AG09319 (cell line): ENCODE measurements at places on chromosomes 5 and 9.

GRCh38 chr5:169339869-169340268 lies 38.9 kb upstream of the SLIT3 start:
- DNase-seq, result no peak

DNA sequence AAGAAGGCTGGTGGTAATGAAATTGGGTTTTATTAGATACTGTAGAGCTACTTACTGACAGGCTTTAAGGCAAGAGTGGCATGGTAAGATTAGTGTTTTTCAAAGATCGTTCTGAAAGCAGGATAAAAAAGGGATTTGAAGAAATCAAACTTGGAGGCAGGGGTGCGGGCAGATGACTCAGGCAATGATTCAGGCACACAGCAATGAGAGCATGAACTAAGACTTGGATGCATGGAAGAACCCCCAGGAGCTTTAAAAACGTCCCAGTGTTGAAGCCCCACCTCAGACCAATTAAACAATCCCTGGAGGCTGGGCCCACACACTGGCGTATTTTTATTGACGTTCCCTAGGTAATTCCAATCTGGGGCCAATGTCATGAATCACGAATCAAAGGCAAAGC lies 102.5 kb downstream of the SREK1 start:
- DNase-seq, result no peak

DNA sequence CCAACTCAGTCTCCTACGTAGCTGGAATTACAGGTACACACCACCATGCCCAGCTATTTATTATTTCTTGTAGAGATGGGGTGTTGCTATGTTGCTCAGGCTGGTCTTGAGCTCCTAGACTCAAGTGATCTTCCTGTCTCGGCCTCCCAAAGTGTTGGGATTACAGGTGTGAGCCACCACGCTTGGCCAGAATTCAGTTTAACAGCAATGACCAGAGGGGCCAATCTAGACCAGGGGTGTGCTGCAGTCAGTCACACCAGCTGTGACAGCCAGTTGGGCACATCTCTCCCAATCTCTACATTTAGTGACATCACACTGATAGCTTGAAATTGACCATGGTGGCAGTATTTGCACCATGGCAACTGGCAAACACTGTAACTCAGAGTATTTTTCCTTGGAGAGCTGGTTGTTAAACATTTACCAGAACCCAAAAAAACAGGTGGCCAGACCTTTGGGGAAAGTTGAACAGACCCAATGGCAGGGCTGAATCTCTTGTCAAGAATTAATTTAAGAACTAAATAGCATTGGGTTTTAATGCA lies 67.7 kb upstream of the UBTD2 start:
- DNase-seq, result no peak

GRCh38 chr5:95229646-95230045 lies 55.2 kb downstream of the MCTP1 start:
- no peak for DNase-seq

DNA sequence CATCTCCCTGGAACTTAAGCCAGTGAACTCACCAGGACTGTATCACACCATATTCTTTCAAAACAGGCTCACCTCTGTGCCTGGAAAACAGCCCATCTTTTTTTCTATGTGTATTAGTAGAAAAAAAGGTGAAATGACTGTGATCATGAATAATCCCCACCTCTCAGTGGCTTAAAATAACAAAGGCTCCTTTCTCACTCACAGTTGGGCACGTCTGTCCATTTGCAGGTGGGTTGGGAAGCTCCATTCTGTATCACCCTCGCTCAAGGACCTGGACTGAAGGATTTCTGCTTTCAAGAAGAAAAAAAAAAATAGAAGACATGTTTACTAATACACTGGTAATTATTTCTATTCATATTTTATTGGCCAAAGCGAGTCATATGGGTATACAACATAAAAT lies 17.3 kb upstream of the FGF1 start:
- no peak for DNase-seq

GRCh38 chr5:89105836-89106235 lies 222.9 kb upstream of the MEF2C start:
- DNase-seq, result no peak

DNA sequence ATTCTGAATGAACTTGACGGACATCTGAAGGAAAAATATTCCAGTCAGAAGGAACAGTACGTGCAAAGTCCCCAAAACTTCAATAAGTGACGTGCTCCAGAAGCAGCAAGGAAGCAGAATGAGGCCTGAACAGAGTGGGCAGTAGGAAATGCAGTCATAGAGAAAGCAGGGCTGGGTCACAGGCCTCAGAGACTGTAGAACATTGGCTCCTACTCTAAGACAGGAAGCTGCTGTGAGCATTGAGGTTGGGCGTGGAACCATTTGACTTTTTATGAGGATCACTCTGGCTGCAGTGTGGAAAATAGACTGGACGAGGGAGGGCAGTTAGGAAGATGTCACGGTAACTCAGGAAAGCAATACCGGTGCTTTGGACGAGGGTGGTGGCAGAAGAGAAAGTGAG lies 64.0 kb downstream of the DOCK8 start:
- no peak for DNase-seq

DNA sequence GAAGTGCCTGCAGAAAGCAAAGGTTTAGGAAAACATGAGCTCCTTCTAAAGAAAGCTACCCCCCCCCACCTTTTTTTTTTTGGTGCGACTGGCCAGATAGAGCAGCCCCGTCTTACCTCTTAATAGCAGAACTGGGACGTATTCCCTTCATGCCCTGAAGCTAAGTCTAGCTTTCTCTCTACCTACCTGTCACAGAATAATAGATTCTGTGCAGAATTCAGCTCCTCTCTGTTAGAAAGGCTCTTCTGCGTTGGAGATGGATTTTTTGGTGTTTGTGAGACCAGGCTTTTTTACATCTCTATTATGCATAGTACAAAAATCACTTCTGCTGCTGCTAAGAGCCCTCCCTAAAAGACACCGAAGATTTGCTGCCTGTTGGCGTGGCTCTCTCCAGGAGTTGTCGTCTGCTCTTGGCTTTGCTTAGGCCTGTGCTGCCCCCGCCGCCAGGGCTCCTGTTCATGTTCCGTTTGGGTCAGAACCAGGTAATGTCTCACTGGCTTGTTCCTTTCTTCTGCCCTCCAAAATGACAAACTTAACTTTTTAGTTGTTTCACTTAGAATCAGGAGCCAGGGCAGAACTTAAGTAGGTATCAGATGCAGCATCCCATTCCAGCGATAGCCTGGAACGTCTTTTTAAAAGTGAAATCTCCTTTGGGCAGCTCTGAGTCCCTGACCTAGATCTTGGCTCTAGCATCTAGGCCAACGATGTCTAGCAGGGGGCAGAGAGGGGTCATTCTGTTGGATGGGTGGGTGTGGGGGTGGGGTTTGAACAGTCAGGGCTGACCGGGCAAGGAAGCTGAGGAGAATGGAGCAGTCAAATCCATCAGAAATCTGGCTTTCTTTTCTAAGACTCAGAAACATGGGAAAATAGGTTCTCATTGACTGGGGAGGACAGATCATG lies 2.5 kb downstream of the TRIO start:
- no peak for DNase-seq

- no peak for DNase-seq
Observed at GRCh38 chr5:36730537-36731216, 124.3 kb downstream of the SLC1A3 start.
